NCI-H1105 (cell line): ENCODE measurements at places on chromosomes 12 and 14.
A peak's percentile ranks its signal among the peaks of the same experiment; 100 is the strongest.

- no peak for DNase-seq
Measured at GRCh38 chr14:57420033-57420432, 29.6 kb downstream of the NAA30 start.

GRCh38 chr12:58731096-58731495, 189.2 kb downstream of the LRIG3 start:
- DNase-seq: no peak

GRCh38 chr14:83568141-83568540, 1961.8 kb upstream of the FLRT2 start:
- DNase-seq: no peak

- DNase-seq: no peak
Measured at GRCh38 chr12:95637471-95638155, 86.3 kb upstream of the USP44 start.

DNA sequence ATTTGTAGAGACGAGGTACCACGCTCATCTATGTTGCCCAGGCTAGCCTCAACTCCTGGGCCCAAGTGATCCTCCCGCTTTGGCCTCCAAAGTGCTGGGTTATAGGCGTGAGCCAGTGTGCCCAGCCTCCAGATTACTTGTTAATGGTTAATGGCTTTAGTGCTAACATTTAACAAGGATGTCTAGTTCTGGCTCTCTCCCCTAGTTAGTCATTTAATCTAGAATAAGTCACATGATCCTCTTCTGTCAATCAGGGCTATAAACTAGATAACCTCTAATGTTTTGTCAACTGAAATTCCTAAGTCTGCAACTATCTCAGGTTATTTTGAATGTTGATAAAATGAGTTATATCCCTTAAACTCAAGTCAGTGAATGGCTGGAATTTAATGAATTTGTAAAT, 15.7 kb downstream of the ACTR6 start:
- DNase-seq: no peak

- no peak for DNase-seq
Measured at GRCh38 chr14:104593710-104594136, 10.8 kb downstream of the TMEM179 start.

DNA sequence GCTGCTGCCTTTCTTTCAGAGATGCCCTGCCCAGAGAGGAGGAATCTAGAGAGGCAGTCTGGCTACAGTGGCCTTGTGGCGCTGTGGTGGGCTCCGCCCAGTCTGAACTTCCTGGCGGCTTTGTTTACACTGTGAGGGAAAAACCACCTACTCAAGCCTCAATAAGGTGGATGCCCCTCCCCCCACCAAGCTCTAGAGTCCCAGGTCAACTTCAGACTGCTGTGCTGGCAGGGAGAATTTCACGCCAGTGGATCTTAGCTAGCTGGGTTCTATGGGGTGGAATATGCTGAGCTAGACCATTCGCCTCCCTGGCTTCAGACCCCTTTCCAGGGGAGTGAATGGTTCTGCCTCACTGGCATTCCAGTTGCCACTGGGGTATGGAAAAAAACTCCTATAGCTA, 25.6 kb downstream of the SPATA7 start:
- DNase-seq: no peak

DNA sequence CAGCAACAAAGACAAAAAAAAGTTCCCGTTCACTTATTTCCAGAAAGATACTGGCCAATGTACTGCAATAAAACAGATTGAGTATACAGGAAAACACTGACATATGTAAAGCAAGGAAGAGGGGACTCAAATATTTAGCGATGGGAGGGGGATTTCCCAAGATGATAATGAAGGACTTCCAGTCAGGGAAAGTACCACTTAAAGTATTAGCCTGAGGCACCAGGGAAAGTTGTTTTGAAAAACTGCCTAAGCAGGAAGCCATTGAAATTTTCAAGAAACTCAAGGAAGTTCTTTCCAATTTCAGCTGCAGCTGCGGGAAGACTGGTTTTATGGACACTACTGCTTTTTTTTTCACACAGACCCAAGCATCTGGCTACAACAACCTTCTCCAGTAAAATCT, 1007.4 kb upstream of the NOVA1 start:
- no peak for DNase-seq

DNA sequence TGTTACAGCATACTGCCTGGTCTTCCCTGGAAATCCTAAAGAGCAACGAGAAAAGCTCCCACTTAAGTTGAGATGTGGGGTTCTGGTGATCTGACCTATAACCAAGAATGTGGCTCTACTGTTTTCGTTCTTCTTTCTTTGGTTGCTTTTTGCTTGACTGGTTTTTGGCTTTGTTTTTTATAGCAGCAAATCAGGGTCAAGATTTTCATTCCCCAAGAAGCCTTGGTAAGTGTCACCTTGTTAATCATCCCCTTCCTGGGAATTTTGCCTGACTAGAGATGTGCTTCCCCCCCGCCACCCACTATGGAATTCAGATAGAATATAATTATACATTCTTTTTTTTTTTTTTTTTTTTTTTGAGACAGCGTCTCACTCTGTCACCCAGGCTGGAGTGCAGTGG, 116.7 kb upstream of the FOXN3 start:
- no peak for DNase-seq

- peak; percentile 81 for DNase-seq
Measured at GRCh38 chr12:91460469-91460868, 277.9 kb upstream of the DCN start.

DNA sequence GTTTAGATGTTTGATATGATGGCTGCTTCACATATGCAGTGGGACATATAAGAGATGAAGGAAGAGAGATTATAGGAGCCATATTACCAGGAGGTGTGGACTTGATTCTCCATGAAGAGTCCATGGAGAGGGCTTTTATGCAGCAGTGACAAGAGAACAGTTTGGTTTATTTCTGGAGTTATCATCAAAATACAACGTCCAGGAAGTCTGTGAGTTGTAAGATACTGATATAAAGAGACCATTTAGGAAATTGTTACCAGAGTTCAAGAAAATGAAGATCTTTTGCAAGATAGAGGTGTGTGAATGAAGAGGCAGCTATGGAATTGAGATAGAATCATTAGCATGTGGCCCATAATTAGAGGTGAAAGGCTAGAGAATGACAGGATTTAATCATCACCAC, 431.7 kb downstream of the NPAS3 start:
- no peak for DNase-seq

GRCh38 chr14:51592836-51593235, 58.9 kb upstream of the FRMD6 start:
- DNase-seq: no peak

- DNase-seq: no peak
Measured at GRCh38 chr14:100342195-100342594, 19.1 kb downstream of the SLC25A47 start.

- no peak for DNase-seq
Measured at GRCh38 chr12:32987512-32987911, 90.9 kb upstream of the PKP2 start.

- DNase-seq: no peak
Measured at GRCh38 chr14:59096303-59096702, 92.2 kb upstream of the DAAM1 start.

DNA sequence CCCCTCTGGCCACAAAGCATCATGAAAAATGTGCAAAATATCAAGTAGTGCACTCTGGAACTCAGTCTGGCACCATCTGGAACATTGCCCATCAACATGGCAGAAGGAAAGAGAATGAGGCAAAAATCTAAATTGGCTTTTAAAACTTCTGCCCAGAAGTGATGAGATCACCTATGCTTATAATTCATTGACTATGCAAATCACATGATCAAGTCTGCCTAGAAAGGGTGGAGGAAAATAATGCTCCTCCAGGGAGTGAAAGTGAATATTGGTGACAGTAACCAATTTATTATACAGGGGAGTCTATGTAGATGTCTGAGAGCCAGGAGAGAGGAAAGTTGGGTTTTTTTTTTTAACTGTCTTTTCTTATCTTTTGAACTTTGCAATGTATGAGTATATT, 73.3 kb upstream of the HIF1A start:
- no peak for DNase-seq

DNA sequence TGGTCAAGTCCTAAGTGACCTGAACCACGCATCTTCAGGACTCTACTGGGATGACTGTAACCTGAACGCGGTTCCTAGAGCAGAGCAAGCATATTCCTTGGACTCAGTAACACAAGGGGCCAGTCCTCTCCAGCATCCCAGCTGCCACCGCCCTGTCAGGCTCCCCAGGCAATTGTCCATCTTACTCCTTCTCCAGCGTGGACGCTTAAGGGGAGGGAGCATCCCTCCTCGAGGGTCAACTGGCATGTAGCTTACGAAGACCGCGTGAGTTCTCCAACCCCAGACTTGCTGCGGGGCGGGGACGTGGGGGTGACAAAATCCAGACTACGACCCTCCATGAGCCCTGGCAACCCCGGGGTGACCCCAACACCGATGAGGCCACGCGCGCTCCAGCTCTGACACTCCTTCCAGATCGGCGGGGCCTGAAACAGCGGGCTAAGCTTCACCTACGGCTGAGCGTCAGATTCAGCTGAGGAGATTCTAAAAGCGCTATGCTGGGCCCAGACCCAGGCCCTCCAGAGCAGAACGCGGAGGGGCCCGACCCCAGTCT, 846 bp upstream of the MTHFD1 start:
- DNase-seq: peak; percentile 2

DNA sequence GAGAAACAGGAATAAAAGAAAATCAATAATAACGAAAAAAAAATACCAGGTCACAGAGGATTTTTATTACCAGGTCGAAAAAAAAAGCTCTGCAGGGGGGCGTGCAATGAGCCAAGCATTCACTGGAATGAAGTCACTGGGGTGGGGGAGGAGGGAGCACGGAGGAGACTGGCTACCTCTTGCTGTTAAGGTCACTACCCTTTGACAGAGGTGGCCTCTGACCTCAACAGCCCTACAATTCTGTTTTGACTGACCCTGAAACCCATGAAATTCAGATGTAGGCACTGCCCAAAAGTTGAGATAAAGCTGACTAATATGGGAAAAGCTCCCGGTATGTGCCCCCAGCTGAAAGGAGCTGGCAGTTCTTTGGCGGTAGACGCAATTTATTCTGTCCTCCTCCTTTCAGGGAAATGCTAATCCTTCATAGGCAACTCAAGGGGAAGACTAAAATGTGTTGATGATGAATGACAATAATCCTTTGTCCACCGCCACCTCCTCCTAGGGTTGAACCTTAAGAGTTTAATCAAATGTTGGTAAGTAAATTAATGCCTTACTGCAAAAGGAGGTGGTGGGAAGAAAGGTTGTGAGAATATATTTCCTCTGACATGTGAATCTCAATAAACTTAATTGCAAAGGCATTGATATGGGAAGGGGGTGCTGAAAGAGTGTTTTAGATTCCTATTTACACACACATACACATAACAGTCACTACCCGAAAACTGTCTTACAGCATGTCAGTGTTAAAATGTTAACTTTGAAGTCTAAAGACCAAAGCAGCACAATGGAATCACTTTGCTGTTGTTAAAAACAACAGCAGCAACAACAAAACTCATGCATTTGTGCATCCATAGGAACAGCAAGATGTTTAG, 6.3 kb upstream of the RIC8B start:
- no peak for DNase-seq

GRCh38 chr12:132478433-132478803, 11.5 kb upstream of the FBRSL1 start:
- DNase-seq: no peak

DNA sequence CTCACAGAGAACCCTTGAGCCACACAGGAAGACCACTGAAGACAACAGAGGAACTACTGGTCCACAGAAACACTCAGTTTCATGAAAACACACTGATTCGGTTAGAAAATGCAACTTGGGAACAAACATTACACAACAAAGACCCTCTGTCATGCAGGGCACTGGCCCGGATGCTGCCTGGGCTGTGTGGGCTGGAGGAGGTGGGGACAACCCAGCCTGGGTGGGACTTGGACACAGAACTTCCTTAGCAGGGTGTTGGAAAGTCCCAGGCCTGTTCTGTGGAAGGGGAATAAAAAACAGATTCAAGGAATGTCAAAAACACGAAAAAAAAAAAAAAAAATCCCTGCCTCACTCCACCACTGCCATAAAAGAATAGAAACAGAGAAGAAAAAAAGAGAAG, 181.0 kb downstream of the MON2 start:
- DNase-seq: no peak

GRCh38 chr12:28313631-28314030, 123.4 kb downstream of the CCDC91 start:
- DNase-seq: no peak

GRCh38 chr14:93619176-93619793, 169.0 kb downstream of the PRIMA1 start:
- peak; percentile 41 for DNase-seq

DNA sequence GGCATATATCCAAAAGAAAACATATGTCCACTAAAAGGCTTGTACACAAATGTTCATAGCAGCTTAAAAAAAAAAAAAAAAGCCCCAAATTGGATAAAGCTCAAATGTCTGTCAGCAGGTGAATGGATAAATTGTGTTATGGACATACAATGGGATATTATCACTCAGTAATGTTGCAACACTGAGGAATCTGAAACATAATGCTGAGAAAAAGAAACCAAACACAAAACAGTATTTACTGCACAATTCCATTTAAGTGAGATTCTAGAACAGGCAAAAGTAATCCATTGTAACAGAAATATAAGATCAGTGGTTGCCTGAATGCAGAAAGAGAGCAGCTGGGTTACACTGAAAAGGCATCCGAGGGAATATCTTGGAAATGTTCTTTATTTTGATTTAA, 117.9 kb downstream of the SLC15A5 start:
- no peak for DNase-seq

DNA sequence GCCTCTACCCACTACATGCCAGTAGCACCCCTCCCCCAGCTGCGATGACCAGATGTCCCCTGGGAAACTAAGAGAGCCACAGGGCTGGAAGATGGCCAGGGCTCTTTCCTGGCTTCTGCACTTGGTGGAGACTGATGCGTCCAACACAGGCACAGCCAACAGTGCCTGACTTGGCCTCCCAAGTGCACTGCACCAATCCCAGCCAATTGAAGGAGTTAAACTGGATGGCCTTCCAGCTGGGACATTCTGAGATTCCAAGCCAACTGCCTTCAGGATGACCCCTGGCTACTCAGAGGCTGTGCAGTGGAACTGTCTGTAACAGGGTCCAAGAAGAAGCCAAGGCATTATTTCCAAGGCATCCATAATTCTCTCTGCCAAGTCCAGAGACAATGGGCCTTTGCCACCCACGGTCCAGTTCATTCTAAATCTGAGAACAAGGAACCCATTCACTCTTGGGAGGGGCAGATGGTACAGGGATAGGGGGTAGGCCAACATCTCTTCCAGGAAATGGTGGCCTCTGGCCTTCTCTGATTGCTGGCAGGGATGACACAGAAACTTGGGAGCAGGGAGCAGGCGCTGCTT, 35.2 kb downstream of the PRIMA1 start:
- DNase-seq: no peak

DNA sequence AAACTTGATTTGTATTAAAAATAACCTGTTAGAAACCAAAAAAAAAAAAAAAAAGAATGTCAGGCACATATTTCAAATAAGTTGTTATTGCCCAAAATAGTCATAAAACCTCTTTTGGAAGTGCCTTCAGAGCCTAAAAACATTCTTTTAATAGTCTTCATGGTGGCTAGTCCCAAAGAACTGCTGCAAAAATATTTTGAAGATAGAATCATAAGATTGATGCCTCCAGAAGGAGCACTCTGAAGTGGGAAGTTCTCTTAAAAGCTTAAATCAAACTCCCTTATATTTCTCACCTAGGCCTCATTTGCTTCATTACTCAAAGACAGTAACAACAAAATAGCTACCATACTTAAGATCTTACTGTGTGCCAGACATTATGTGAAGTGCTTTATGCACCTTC, 27.2 kb upstream of the NT5DC3 start:
- DNase-seq: no peak
